ENCODE measurements at places on chromosomes 7 and 10.

DNA sequence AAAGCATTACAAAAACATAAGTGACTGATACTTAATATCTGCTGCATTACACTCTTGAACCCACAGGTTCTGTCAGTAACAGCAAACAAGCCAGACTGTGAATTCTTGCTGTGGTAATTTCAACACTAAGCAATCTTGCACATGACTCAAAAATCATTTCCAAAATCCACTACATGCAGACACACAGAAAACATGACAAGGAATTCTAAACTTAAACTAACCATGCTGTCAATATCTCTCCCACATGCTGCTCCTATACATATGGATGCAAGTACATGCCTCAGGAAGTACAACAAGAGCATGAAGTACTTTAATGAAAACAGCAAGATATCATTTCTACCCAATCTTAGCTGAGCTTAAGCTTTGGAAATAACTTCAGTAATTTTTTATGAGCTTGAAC lies 890.2 kb upstream of the KCND2 start:
- DNase-seq, result no peak

GRCh38 chr7:10116511-10116910 lies 857.2 kb upstream of the PHF14 start:
- DNase-seq, result no peak

DNA sequence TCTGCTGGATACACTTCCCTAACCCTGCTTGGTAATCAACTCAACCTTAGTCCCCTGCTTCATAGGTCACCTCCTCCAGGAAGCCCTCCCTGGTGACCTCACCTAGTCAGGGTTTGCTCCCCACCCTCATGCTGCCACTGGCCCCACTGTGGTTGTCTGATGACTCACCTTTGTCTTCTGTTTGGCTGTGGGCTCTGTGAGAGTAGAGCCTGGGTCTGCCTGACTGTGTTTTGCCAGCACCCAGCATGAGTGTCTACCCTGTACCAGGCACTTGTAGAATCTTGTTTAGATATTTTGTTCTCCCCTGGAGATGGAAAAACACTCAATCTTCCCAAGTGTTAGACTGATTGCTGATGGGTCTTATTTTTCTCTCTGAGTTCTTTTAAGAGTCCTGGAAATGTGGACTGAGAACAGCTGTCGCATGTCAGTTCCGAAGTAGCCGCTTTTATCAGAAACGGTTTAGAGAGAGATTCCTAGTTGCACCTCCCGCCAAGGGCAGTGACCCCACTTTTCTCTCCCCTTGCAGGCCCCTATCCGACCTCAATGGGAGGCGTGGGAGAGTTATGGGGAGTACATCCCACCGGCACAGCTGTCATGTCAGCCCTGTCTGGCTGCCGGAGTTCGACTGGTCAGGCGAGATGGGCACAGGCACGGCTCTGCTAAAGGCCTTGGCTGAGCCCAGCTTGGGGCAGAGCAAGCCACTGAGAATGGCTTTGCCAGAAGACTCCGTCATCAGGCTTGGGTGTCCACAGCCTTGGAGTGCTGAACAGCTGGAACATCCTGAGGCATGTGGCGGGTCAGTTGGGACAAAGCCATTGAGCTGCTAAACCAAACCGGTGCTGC lies 134.3 kb downstream of the GRK5 start:
- no peak for DNase-seq

- DNase-seq, result no peak
These were observed 93.6 kb downstream of the VOPP1 start for GRCh38 chr7:55478700-55479099.

GRCh38 chr7:68334216-68334615 lies 1264.1 kb upstream of the AUTS2 start:
- DNase-seq, result no peak

GRCh38 chr10:103936022-103936421 lies 18.0 kb upstream of the STN1 start:
- DNase-seq, result no peak

GRCh38 chr10:30445711-30446110 lies 11.7 kb downstream of the MAP3K8 start:
- no peak for DNase-seq

GRCh38 chr10:44049301-44050015 lies 335.4 kb downstream of the CXCL12 start:
- DNase-seq, result no peak

DNA sequence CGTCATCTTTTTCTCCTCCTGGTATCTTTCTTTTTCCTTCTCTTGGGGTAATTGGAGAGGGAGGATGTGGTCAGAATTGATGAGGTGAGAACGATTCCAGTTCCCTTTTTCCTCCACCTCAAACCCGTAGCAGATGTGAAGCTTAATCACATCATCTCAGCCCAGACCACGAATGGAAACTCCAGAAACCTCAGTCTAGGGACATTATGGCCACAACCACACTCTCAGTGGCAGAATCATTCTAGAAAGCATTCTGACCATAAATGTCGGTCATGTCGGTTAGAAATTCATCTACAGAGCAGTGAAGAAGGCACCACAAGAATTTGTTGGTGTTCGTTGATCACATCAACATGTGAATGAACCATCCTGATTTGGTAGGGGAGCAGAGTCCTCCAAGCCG lies 78.7 kb downstream of the GATA3 start:
- DNase-seq, result peak; percentile 7

DNA sequence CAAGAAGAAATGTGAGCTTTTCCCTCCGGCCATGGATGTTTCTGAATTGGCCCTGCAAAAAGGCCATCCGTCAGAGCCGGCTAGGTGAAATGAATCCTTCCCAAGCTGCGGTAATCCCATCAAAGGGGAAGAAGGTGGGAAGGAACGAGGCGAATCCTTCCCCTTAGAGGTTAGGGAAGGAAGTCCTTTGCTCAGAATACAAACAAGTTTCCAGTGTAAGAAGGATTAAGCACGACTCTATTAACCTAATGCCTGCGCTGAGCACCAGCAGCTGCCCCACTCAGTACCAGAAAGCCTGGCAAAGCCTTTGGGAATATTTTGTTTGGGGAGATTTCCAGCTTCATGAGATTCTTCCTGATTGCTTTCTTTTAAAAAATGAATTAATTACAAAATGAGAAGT lies 42.8 kb downstream of the CLRN3 start:
- DNase-seq, result no peak

- no peak for DNase-seq
These were observed 22.7 kb upstream of the TM9SF3 start for GRCh38 chr10:96609510-96609909.

DNA sequence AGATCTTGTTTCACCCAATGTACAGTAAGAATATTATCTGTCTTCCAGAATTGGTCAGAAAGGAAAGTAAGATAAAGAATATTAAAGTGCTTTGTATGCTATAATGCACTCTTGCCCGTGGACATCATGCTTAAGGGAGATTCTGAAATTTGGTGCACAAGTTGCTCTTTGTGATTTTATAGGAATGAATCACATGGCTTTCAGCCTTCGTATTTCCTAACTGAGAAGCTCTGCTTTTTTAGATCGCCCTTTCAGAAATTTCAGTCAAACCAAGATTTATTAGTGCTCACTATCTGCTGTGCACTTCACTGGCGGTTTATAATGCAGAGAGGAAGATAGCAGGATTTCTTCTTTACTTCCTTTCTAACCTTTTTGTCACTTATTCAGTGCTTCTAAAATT lies 1248.5 kb upstream of the LRRN3 start:
- no peak for DNase-seq

- DNase-seq, result no peak
These were observed 208.6 kb downstream of the CXCL12 start for GRCh38 chr10:44176311-44176710.

GRCh38 chr7:117119192-117119924 lies 166.1 kb downstream of the ST7 start:
- DNase-seq, result peak; percentile 76

DNA sequence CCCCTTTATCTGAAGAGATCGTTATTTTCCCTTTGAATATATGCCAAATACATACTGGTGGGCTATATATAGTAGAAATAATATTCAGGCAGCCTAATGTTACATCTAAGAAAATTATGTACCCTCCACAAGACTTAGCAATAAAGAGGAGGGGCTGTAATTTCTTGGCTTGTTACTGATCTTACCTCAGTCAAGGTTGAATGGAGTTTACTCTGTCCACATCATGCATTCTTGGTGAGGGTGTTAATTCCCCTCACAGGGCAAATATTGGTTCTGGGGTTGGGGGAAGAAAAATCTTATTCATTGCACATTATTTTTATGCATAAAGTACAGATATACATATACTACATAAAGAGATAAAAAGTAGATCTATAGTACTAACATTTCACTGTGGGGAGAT lies 145.8 kb upstream of the ANK3 start:
- DNase-seq, result no peak

GRCh38 chr10:68938117-68938516 lies 17.9 kb upstream of the DDX21 start:
- DNase-seq, result no peak

GRCh38 chr10:75043256-75044131 lies 68.0 kb upstream of the SAMD8 start:
- peak; percentile 64 for DNase-seq

- DNase-seq, result no peak
These were observed 97.6 kb downstream of the CCNY start for GRCh38 chr10:35433851-35434426.

DNA sequence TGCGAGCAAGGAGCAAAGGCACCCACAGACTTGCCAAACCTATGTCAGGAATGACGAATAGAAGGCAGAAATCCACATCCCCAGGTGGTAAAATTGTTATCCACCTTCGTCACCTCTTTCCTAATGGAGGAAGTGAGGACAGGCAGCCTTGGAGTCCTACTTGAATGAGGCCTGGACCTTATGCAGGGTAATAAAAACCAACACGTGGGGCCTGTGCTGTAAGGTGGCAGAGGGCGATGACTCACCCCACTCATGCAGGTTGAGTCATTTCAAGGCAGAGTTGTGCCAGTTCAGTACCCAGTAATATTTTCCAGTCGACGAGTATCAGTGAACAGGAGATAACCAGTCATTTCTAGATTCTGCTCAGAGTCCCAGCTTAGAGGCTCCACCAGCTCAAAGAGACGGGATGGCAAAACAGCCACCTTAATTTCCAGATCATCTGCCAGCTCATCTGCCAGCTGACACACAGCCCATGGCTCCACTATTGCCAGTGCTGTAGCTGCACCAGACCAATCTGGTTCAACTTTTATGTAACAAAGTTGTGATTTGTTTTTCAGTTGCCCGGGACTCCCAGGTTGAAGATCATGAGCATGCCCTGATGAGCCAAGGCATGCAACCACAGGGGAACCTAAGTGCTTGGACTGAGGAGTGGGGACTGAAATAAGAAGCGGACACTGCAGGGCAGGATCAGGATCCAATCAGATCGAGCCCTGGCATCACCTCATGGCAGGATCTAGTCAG lies 176.2 kb upstream of the ITGB1 start:
- DNase-seq, result peak; percentile 83

DNA sequence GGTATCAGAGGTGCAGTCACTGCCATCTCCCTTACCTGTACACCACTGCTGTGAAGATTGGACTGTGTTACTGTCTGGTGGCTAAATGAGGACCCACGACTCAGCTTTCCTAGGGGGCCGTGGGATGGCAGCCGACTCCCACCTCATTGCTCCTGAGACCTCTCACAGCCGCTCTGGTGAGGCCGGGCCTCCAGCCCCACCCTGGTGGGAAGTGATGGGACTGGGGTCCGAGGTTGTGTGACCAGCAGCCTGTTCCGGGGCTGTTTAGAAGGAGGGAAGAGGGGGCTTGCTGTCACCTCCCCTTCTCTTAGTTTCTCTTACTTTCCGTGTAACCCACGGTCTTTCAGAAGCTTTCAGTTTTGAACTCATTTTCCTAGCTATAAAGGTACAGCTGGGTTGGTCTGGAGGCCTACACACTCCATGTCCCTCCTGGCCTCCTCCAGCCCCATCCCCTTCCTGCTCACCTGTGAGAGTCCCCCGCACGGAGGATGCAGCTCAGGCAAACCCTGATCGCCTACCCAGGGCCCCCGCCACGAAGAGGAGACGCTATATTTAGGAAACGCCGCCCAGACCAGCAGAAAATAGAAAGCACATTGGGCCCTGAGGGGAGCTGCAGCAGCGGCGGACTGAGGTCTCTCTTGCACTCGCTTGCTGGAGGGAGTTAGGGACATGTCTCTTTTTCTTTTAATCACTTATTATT lies 4.6 kb downstream of the EMX2 start:
- no peak for DNase-seq

- no peak for DNase-seq
These were observed 55.8 kb downstream of the NCAPG2 start for GRCh38 chr7:158648787-158649186.

- DNase-seq, result peak; percentile 12
These were observed 165.8 kb upstream of the PRSS1 start for GRCh38 chr7:142583446-142583845.

- DNase-seq, result no peak
These were observed 51.0 kb downstream of the LHPP start for GRCh38 chr10:124512600-124512999.

DNA sequence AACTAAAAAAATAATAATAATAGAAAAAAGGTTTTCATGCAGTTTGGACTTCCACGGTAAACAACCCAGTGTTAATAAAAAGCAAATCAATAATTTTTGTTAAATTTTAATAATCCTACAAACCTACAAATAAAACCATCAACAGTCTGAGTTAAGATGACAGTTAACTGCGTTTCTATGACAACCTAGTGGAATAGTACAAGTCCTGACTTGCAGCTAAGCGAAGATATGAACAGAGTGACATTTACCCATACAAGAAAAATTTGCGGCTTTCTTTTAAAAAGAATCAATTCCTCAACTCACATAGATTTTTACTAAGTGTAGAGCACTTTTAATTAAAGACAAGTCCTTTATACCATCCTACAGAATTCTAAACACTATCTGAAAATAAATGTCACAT lies 35.6 kb downstream of the VPS41 start:
- DNase-seq, result no peak

DNA sequence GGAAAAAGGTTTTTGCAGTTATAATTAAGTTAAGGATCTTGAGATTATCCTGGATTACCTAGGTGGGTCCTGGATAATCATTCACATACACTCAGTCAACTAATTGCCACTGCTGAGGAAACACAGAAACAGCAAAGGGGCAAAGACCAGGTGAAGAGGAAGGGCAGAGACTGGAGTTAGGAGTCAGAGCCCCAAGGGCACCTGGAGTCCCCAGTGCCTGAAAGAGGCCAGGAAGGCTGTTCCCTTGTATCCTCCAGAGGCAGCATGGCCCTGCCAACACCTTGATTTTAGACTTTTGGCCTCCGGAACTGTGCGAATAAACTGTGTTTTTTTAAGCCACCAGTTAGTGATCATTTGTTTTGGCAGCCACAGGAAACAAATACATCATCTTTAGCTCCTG lies 24.6 kb downstream of the PRR15 start:
- DNase-seq, result no peak

- no peak for DNase-seq
These were observed 186.7 kb downstream of the SLC25A13 start for GRCh38 chr7:96135241-96135640.
